ENCODE measurements at places on chromosomes 11 and 22.

DNA sequence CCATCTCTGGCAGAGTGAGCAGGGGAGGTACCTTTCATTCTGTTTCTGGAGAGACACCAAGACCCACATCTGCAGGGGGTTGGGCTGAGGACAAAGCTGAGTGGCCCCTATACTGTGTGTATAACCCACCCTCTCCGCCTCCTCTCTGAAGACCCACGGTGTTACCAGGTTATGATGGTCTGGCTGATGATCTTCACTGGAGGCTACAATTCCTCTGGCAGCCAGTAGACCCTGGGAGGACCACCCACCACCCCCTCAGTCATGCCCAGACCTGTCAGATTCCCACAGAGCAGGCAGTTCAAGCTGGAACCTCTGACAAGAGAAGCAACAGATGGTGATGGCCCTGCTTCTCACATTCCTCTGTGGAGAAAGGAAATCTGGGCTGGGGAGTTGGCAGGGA, 11.4 kb upstream of the KCNJ1 start:
- no peak for DNase-seq

- no peak for DNase-seq
Measured at GRCh38 chr11:12144330-12145174, 34.2 kb downstream of the MICAL2 start.

- DNase-seq: no peak
Measured at GRCh38 chr11:46386005-46386578, 4.6 kb downstream of the MDK start.

DNA sequence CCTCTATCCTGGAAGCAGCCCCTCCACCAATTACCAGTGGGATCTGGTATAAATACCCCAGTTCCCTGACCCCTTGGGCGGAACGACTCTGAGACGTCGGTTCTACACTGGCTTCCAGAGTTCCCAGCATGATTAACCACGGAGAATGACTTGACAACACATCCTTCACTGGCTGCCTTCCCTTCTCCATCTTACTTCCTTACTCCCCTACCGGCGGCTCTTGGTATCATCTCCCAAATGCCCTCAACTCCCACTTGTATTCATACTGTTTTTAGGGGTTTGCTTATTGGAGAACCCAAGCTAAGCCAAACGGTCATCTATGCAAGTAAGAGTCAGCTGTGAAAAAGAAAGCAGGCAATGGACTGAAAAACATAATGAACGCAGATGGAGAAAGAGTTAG, 56.1 kb downstream of the APOL3 start:
- no peak for DNase-seq

DNA sequence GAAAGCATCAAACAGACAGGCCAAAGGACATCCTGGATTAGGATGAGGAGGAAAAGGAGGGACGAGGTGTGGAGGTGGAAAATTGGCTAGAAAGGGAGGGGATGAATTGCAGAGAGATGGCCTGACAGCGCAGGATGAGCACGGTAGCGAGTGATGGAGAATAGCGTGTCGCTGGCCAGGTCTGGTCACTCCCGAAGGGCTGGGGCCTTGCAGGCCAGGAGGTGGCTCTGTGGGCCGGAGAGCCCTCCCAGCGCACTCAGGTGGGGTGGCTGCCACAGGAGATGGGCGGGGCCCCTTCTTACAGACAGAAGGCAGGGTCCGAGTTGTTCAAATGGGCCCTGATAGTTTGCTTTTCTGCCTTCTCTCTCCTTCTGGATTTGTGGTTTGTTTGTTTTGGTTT, 37.1 kb upstream of the THY1 start:
- DNase-seq: no peak

DNA sequence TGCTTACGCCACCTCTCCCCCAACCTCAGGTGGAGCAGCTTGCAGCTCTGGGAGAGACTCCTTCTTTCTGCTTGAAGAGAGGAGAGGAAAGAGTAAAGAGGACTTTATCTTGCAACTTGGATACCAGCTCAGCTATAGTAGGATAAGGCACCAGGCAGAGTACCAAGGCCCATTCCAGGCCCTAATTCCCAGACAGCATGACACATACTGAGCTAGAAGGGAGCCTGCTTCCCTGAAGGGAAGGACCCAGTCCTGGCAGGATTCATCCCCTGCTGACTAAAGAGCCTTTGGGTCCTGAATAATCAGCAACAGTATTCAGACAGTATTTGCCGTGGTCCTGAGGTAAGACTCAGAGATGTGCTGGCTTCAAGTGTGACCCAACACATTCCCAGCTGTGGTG, 41.4 kb downstream of the PPME1 start:
- no peak for DNase-seq

DNA sequence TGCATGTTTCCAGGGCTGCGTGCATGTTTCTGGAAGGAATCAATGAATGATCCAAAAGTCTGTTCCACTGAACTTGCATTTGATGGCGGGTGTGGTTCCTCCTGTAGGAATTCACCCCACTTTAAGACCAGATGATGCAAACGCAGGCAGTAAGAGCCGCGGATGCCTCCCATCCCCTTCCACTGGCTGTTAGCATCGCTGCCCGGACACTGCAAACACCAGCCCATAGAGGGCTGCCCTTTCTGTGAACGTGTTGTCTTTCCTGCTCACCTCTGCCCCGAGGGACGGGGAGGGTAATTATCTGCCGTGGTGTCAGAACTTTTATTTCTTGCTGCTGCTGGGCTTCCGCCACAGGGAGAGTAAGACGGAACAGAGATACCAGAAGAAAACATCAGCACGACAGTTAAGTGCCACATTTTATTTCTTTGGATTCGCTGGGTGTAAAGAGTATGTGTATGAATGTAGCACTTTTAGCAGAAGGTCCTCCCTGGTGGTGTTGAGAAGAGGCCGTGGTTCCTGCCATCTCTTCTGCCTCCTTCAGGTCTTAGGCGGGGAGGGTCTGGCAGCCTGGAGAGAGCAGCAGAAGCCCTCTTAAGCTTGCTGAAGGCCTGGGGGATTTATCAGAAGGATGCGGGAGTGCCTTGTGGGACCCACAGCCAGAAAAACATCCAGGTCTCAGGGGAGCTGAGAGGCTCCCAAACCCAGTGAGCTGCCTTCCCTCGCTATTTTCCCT, 53.2 kb upstream of the NECTIN1 start:
- no peak for DNase-seq

DNA sequence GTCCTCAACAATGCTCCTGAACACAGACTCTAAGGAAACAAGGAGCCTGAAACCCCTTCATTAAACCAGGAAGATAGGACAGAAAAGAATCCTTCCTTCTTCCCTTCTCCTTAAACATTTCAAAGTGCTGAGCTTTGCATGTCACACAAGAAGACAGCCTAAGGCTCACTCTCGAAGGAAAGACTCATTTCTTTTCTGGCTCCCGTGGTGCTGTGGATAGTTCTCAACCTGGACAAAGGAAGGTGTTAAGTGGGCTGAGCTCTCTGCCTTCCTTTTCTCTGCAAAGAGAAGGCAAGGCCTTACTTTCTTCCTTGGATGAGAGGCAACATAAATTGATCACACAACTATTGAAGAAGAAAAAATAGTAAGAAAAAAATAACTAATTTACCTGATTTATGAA, 452.4 kb upstream of the DDI1 start:
- no peak for DNase-seq

DNA sequence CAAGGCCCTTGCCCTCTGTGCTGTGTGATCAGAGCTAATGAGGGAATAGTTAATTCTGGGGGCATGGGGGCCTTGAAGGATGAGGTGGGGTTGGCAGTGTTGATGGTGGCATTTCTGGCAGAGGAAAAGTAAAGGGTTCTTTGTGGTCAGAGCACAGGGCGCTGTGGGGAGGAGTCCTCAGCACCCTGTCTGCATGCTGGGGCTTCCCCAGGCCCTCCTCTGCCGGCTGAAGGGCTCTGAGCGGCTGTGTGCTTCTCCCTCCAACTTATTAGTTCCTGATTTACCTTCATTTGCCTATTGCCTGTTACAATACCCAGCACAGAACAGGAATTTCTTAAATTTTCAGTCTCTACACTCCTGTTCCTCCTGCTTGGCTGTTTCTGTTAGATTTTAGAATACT, 122.8 kb downstream of the HIPK3 start:
- no peak for DNase-seq

DNA sequence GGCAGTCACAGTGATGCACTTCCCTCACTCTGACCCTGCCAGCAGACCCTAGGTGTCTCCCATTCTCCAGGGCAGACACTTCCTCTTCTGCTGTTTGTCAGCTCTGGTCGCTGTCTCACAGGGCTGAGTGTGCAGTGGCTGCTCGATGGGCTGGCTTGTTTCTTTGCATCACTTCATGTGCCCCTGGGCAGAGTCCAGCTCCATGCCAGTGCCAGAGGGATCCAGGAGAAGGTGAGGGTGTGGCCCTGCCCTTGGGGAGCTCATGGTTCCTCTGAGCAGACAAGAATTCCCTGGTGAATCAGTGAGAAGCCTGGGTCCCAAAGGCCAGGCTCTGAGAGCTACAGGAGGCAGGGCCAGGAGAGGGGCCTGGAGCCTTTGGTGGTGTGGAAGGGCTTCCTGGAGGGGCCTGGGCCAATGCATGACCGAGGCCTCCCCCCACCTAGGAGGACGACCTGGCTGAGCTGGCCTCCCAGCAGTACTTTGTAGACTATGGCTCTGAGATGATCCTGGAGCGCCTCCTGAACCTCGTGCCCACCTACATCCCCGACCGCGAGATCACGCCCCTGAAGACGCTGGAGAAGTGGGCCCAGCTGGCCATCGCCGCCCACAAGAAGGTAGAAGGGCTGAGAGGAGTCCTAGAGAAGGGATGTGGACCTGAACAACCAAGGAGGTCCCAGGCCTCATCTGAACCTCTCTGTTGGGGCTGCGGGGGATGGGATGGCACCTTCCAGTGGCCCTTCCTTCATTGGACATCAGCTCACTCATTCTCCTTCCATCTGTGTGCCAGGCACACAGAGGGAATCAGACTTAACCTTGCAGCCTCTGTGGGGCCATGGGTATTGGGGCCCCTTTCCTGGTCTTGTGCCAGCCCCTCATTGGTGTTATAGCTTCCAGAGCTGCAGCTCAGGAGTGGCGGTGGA, 66.1 kb downstream of the MYO7A start:
- no peak for DNase-seq

DNA sequence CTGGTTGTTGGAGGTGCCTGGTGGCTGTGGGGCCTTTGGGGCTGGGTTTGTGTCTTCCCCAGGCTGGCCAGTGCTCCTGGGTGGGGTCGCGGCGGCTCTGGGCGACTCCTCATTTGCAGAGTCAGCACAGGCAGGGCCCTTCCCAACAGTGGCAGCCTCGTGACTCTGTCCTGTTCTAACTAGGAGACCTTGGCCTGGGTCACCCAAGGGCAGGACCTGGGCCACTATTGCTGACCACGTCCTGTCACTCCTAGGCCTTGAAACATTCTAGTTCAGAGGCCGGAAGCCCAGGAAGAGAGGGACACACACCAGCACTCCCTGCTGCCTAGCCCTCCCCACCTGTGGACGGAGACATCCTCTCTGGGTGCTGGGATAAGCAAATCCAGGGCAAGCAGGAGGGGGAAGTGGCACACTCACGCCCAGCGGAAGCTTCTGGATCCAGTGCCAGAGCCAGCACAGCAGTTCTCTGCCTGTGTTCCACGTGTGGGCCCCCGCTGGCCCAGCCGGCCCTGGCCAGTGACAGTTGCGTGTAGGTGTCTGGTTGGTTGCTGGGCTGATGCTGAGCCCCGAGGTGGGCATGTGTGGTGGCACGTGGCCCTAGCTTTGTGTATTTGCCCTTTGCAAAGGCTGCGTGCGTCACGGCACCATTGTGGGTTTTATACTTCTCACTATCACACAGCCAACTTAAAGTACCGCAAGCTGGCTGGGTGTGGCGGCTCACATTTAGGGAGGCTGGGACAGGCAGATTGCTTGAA, 4.3 kb upstream of the CHID1 start:
- DNase-seq: peak; percentile 24

GRCh38 chr22:42871146-42872050, 14.3 kb upstream of the ARFGAP3 start:
- DNase-seq: no peak

- no peak for DNase-seq
Measured at GRCh38 chr11:70146895-70147520, 56.1 kb upstream of the FADD start.

DNA sequence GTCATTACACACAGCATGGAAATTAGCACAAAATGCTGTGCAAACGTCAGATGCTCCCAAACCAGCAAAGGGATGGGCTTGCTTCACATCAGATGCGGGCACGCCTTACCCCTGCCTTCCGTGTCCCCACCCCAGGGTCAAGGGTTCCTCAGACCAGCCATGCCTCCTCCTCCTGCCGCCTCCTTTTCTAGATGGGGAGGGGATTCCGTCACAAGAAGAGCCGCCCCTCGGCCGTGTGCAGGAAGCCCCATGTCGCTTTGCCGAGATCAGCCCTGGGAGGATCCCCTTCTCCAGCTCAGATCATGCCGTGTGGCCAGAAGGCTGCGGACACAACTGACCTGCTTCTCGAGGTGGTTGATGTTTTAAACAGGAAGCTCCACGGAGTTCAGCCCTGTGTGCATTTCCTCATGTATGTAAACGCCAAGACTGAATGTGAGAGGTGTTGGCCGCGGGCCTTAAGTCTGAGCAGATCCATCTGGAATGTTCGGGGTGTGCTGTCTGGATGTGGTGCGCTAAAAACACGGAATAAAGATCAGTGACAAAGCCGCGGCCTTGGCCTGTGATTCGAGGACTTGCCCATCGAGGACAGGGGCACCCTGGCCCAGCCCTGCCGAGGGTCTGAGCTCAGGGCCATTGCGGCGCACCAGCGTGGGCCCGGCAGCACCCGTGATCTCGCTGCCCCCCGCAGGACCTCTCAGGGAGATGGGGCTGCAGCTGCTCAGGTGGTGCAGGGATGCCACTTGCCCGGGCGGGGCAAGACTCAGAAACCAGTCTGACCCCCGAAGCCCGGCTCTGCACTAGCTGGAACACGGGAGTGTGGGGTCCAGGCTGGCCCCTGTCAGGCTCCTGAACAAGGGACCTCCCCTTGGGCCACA, 412.9 kb downstream of the TBC1D22A start:
- no peak for DNase-seq

- DNase-seq: peak; percentile 78
Measured at GRCh38 chr11:65493367-65494176, 5.3 kb upstream of the MALAT1 start.

Data from suppressor macrophage treated with lipopolysaccharide for 4 hours (primary cell).